ENCODE measurements at places on chromosomes 11 and 22. TPM values are rescaled to one million over a fixed set of nuclear protein-coding genes. Genes with fewer than 3 reads are reported as not detected.

DNA sequence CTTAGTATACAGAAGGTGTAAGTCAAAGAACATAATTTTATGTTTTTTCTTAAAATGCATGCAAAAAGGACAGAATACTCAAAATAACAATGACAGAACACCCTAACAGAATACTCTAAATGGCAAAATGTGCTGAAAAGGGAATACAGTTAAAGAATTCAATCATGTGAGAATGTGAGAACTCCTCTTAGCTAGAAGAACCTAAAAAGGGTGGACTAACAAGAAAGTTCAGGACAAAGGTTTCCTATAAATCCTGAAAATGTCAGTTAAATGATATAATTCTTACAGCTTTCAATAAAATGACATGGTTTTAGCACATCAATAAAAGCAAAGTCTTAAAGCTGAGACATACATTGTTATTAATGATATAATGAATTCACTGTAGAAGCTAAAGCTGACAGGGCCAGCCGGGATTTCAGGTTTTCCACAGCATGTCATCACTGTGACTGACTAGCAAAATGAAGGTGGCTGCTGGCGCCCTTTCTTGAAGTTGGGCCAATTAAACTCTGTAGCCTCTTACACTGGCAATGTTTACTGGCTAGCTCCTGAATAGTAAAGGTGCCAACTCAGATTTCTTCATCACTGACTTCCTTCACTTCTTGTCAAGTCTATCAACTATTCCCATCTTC is 244.4 kb downstream of the TTC28 start:
- peak; percentile 78 for DNase-seq
- peaks cover 43% of the 10 kb centered on the region for H3K4me1 ChIP-seq
- no peaks in the 10 kb centered on the region for H3K36me3 ChIP-seq
- H3K27ac ChIP-seq = peak overlapping the region; percentile 0
- H3K4me3 ChIP-seq = no peak overlapping the region

The ACR gene
- total RNA-seq = not detected

The MDK gene
- not detected for total RNA-seq

DNA sequence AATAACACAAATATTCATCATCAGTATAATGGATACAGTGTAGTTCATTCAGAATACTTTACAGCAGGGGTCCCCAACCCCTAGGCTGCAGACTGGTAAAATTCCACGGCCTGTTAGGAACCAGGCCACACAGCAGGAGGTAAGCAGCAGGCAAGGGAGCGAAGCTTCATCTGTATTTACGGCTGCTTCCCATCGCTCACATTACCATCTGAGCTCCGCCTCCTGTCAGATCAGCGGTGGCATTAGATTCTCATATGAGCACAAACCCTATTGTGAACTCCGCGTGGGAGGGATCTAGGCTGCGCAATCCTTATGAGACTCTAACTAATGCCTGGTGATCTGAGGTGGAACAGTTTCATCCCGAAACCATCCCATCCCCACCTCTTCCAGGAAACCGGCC is 125.1 kb downstream of the SERGEF start:
- no peaks in the 10 kb centered on the region for H3K27me3 ChIP-seq
- no peaks in the 10 kb centered on the region for H3K36me3 ChIP-seq
- H3K4me3 ChIP-seq = no peak overlapping the region
- H3K4me1 ChIP-seq = no peaks in the 10 kb centered on the region
- DNase-seq = no peak
- no peak overlapping the region for H3K27ac ChIP-seq

GRCh38 chr22:22843848-22844247 is 43.8 kb upstream of the IGLL5 start:
- DNase-seq = no peak
- no peak overlapping the region for H3K27ac ChIP-seq
- no peaks in the 10 kb centered on the region for H3K4me1 ChIP-seq

GRCh38 chr11:33405834-33406602 is 148.8 kb downstream of the HIPK3 start:
- H3K27ac ChIP-seq = no peak overlapping the region
- no peaks in the 10 kb centered on the region for H3K4me1 ChIP-seq
- no peaks in the 10 kb centered on the region for H3K36me3 ChIP-seq
- H3K4me3 ChIP-seq = no peak overlapping the region
- no peak for DNase-seq
- H3K27me3 ChIP-seq = no peaks in the 10 kb centered on the region

The ZNF215 gene
- 0.44 TPM for total RNA-seq

- H3K27me3 ChIP-seq = no peaks in the 10 kb centered on the region
- H3K4me3 ChIP-seq = no peak overlapping the region
Measured at GRCh38 chr11:11857769-11858168, 16.0 kb downstream of the USP47 start.

The TUB gene
- total RNA-seq = 0.71 TPM

Data from gastrocnemius medialis (tissue), 4 donors.